ENCODE measurements at places on chromosomes 1 and 21. TPM values are rescaled to one million over a fixed set of nuclear protein-coding genes. Genes with fewer than 3 reads are reported as not detected.

DNA sequence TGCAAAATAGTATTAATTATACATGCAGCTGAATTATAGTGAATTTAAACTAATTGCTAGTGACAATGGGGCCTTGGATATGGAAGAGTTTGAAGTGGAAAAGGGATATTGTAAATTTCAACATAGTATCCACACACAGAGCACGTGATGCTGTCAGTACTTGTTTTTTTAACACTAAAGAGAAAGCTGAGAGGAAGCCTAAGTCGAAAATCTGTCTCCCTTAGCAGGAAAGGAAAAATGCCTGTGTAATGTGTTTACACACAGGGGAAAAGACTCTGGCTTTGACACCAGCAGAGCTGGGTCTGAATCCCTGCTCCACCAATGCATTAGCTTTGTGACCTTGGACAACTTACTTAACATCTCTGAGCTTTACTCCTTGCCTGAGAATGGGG lies 42.6 kb downstream of the PCSK9 start:
- no peak for DNase-seq

DNA sequence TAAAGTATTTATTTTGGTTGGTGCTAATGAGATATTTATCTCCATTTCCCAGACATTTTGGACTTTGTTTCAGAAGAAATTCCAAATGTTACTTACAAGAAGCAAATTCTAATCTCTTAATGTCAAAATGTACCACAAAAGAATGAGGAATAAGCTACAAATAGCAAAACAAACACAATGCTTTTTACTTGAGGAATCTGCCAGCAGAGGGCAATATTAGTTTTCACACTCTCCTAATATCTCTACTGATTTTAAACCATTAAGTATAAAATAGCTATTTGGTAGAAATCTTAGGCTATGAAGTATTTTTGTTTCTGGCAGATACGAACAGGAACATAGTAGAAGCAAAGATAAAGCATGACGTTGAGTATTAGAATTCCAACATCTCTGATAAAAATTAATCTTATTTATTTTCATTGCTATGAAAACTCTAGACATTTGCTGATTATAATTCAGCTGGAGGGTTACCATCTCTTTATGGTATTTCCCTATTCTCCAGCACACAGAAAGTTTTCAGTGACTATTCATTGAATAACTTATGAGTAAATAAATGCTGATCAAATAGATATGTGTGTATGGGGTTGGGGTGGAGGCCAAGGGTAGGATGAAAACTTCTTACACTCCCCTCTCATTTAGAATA lies 13.4 kb upstream of the HMCN1 start:
- DNase-seq = no peak

- no peak for DNase-seq
Observed at GRCh38 chr1:18725231-18725895, 94.7 kb downstream of the PAX7 start.

- no peak for DNase-seq
Observed at GRCh38 chr1:67148516-67149178, 13.9 kb upstream of the C1orf141 start.

DNA sequence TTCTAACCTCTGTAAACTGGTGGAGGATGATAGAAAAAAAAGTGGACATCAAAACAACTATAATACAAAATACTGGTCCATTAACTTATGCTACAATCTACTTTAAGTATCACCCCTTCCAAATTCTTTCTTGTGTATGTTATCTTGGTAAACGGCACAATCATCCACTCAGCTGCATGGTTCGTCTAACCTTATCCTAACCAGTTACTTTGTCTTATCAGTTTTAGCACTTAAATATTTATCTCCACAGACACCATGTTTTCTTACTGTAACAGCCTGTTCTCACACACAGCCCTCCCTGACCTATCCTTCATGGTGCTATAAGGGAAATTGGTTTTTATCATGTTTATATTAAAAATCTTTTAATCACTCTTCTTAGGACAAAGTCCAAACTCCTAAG lies 157.2 kb downstream of the PTGER3 start:
- no peak for DNase-seq

GRCh38 chr1:118223426-118223825 lies 38.4 kb upstream of the SPAG17 start:
- DNase-seq = no peak

DNA sequence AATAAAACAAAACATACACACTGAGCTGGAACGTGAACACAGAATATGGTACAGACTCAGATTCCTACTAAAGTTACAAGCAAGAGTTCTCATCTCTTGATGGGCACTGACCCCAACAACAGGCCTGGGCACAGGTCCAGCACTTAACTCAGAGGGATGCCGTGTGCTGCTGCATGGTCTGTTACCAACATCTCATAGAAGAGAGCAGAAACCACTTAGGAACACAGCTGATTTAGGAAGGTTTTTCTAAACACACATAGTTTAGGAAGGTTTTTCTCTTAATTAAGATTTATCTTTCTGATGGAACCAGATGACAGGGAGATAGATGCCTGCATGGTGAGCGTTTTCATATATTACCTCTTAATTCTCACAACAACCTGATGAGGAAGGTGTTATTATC lies 1.5 kb downstream of the GCLM start:
- no peak for DNase-seq

GRCh38 chr1:46526013-46526690 lies 25.3 kb downstream of the KNCN start:
- no peak for DNase-seq

- DNase-seq = no peak
Observed at GRCh38 chr21:41037212-41037611, 130.7 kb upstream of the BACE2 start.

DNA sequence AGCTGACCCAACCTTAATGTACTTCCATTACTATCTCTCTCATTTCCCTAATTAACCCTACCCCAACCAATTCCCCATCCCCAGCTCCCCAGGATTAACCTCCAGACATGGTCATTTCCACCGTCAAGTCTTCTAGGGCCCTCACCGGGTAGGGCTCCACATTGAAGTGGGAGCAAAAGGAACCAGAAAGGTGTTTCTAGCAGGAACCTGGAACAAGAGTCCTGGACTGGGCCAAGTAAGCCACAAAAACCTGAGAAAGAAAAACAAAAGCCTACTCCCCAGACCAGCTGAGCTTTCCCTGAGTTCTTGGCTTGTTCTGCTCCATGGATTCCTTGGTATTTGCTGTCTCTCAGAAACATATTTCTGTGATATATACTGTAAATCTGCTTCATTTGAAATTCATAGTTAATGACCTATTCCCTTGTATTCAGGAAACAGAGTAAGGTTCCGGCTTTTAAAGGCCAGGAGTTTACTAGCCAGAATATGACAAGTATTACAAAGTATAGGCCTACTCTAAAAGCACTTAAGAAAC lies 58.4 kb downstream of the SYF2 start:
- no peak for DNase-seq

DNA sequence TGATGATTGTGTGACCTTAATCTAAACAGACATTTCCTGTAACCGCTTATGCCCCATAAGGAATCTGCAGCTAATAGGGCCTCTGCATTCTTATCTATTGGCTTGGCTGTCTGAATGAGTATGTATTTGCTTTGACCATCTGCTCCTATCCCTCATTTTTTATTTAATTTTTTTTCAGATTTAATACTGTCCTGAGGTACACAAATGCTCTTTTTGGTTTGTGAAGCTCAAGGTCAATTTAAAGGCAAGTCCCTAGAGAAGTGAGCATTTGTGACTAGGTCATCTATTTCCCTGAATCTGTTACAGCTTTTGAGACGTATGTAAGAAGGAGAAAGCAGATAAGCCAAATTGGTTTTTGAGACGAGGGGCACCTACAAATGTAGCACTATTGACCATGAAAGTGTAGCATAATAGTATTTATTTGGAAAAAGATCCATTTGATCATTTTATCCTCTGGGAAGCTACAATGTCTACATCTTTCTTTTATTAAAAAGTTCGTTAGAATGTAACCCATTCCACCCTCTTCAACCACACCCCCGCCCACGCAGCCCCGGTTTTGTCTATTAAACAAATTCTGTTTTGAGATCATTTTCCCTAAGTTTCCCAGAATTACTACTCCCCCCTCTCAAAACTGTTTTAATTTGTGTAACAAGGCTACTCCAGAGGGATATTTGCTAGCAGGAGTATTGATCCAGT lies 69.2 kb upstream of the HSPA13 start:
- DNase-seq = no peak

DNA sequence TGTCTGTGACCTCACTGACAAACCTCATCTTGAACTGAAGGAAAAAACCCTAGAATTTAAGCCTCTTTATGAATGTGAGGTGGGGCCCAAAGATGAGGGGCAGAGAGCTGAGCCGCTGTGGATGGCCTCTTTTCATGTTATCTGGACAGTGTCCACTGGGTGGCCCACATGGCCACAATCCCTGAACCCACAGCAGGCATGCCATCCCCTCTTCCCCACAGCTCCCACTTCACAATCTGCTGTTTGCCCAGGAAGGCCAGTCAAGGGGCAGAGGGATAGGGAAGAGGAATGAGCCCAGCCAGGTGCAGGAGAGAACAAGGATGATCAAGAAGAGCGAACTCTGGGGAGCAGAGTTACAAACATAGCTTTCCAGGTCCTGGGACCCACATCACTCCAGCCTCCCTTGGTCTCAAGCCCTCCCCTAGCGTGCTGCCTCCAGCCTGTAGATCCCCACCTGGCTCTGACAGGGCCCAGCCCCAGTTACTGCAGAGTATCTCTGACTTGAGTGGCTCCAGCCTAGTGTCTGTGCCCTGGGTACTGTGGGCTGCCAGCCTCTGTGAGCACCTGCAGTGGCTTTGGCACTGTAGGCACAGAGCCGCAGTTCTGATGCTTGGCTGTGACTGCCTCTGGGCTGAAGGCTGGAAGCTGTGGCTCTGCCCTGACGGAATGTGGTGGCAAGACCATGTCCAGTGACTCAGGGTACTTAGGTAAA lies 1.9 kb upstream of the SLFNL1 start:
- no peak for DNase-seq

DNA sequence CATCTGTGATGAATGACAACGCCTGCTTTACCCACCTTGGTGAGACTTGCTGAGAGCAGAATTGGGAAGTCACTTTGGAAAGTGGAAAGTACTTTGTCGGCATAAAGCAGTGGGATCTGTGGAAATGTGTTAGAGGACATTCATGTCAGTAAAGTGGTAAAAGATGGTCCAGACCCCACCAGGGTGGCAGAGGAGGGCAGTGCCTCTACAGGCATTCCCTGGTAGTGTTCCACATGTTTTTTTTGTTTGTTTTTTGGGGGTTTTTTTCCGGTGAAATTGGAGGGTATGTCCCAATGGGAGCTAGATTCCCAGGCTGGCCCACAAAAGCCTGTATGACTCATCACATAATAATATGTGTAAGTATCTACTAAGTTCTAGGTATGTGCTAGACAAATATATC lies 80.6 kb downstream of the ELAVL4 start:
- DNase-seq = no peak

DNA sequence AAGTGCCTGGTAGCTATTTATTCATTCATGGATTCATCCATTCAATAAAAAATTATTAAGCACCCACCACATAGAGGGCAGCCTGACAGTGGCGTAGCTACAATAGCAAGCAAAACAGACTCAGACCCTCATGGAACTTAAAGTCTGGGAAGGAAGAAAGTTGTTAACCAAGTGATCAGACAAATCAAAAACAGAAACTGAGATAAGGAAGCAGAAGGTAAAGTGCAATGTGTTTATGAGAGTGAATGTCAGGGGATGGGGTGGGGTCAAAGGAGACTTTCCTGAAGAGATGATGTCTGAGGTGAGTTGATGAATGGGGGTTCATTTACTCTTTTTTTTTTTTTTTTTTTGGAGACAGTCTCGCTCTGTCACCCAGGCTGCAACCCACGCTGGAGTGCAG lies 2.8 kb upstream of the WASF2 start:
- no peak for DNase-seq

GRCh38 chr1:201612645-201613044 lies 73.7 kb downstream of the NAV1 start:
- no peak for DNase-seq

GRCh38 chr1:23394684-23395083 lies 25.0 kb upstream of the ZNF436 start:
- no peak for DNase-seq

- no peak for DNase-seq
Observed at GRCh38 chr1:47759251-47759935, 237.8 kb downstream of the TRABD2B start.

GRCh38 chr1:154710106-154710505 lies 102.1 kb upstream of the ADAR start:
- no peak for DNase-seq

GRCh38 chr1:237809099-237809498 lies 81.6 kb downstream of the ZP4 start:
- DNase-seq = no peak

DNA sequence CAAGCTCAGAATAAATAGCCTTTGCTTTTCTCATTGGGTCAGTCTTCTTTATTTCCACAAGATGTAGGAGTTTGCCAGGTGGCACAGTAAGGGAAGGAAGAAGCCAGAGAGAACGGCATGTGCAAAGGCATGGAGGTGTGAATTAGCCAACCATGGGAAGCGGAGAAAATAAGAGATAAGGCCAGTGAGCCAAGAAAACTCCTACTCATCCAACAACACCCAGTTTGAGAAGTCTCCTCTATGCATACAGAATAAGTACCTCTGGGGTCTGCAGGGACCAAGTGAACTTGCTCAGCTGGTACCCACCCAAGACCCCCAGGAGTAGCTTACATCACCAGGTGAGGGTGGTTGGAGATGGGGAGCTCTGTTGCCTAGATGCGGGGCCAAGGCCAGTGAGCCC lies 66.7 kb downstream of the TAS1R2 start:
- DNase-seq = no peak

Gene CRTC2
- 4.3 TPM for total RNA-seq

Gene LDLRAD1
- not detected for total RNA-seq

Gene SPRR4
- total RNA-seq = not detected

Gene ITLN1
- total RNA-seq = 3.4 TPM

Gene EXO1
- total RNA-seq = 7.9 TPM

Gene KDM5B
- 189 TPM for total RNA-seq

Gene CELA3B
- not detected for total RNA-seq

Gene EFNA3
- 1.2 TPM for total RNA-seq

Gene CD34
- 42.5 TPM for total RNA-seq

Gene LDLRAD2
- 0.63 TPM for total RNA-seq

Gene FAM163A
- total RNA-seq = 0.53 TPM

Gene PTAFR
- 3.0 TPM for total RNA-seq

Gene CAPN8
- total RNA-seq = 1.6 TPM

Gene CNTN2
- total RNA-seq = 2.1 TPM

Gene F3
- 9.7 TPM for total RNA-seq

Gene LRRC8B
- total RNA-seq = 7.0 TPM

Gene RPTN
- total RNA-seq = not detected

Gene USP33
- total RNA-seq = 193 TPM

Gene FCGR2B
- 3.4 TPM for total RNA-seq

Gene SEMA4A
- 7.3 TPM for total RNA-seq

Gene TMEM54
- 12.8 TPM for total RNA-seq

Gene RGL1
- 69.4 TPM for total RNA-seq

All from urinary bladder (tissue), 4 donors.